ENCODE measurements at places on chromosomes 11 and 22.
A peak's percentile ranks its signal among the peaks of the same experiment; 100 is the strongest.

DNA sequence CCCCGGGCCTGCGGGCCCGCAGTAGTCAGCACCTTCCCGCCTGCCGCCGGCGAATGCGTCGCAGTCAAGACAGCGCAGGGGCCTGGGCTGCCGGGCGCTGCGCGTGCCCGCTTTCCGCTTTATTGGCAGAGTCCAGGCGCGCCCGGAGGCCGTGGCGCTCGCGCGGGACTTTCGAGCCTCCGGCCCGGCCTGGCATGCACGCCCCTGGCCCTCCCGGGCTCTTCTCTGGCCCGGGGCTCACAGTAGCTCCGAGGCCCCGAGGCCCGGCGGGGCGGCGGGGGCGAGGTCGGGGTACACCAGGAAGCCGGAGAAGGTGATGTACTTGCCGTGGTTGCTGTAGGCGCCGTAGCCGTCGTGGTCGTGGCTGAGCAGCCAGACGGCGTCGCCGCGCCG, 3.1 kb downstream of the FAM180B start:
- DNase-seq: no peak

DNA sequence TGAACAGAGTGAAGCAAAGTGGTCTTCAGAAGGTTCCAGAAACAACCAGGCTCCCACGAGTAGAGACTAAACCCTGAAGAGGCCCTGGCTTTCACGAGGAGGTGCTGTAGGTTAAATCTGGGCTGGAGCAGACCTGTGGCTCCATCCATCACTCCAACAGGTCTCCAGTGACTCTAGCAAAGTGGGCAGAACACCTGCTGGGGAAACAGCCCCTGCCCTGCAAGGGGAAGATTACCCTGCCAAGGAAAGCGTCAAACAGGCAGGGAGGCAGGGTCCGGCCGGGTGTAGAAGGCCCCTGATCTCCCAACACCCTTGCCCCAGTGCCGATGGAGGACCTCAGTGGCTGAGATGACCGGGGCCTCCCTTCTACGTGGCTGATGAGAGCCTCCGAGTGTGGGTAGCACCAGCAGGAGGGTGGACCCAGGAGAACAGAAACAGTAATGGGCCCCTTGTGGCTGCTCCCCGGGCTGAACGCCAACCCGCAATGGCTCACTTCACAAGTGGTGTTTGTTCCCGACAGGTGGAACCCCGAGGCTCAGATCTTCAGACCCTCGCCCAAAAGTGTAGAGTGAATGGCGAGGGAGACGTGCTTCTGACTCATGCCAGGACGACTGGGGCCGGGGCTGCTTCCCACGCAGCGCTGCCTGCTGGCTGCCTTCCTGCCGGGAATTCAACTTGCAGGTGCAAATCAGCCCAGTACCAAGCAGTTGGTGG, 112.0 kb downstream of the SHANK2 start:
- DNase-seq: no peak

DNA sequence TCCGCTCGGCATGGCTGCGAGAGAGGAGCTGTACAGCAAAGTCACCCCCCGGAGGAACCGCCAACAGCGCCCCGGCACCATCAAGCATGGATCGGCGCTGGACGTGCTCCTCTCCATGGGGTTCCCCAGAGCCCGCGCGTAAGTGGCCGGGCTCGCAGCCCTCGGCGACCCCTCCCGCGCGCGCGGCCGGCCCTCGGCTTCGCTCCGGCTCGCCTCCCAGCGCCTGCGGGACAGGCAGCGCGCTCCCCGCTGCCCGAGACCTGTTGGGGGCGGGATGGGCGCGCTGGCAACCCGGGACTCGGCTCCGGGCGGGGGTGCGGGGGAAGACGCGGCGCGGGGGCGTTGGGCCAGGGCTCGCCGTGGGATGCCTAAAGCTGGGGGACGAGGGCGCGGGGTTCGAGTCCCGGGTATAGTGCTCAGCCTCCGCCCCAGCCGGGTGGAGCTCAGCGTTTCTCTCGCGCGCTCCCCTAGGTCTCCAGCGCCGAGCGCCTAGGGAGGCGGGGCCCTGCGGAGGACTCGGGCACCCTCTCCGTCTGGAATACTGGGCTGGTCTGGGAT, 630 bp downstream of the UBASH3B start:
- DNase-seq: peak; percentile 75

- peak; percentile 36 for DNase-seq
These were observed 171.3 kb downstream of the GRIK4 start for GRCh38 chr11:120682866-120683265.

- peak; percentile 85 for DNase-seq
These were observed 12.5 kb downstream of the L3MBTL2 start for GRCh38 chr22:41217553-41218157.

- peak; percentile 73 for DNase-seq
These were observed 154.8 kb downstream of the UVRAG start for GRCh38 chr11:75969626-75970308.

GRCh38 chr11:78562398-78562797, 12.3 kb downstream of the NARS2 start:
- DNase-seq: peak; percentile 89

GRCh38 chr11:12291313-12291712, 86.1 kb upstream of the PARVA start:
- DNase-seq: no peak
